ENCODE measurements at places on chromosomes 7 and 10. TPM values are rescaled to one million over a fixed set of nuclear protein-coding genes. Genes with fewer than 3 reads are reported as not detected.

The PCDH15 gene
- not detected for total RNA-seq

GRCh38 chr7:139886206-139886605 is 57.1 kb downstream of the TBXAS1 start:
- peaks cover 3% of the 10 kb centered on the region for H3K4me1 ChIP-seq
- peaks cover 7% of the 10 kb centered on the region for H3K36me3 ChIP-seq
- DNase-seq = no peak
- no peak overlapping the region for H3K4me3 ChIP-seq

The NRCAM gene
- not detected for total RNA-seq

DNA sequence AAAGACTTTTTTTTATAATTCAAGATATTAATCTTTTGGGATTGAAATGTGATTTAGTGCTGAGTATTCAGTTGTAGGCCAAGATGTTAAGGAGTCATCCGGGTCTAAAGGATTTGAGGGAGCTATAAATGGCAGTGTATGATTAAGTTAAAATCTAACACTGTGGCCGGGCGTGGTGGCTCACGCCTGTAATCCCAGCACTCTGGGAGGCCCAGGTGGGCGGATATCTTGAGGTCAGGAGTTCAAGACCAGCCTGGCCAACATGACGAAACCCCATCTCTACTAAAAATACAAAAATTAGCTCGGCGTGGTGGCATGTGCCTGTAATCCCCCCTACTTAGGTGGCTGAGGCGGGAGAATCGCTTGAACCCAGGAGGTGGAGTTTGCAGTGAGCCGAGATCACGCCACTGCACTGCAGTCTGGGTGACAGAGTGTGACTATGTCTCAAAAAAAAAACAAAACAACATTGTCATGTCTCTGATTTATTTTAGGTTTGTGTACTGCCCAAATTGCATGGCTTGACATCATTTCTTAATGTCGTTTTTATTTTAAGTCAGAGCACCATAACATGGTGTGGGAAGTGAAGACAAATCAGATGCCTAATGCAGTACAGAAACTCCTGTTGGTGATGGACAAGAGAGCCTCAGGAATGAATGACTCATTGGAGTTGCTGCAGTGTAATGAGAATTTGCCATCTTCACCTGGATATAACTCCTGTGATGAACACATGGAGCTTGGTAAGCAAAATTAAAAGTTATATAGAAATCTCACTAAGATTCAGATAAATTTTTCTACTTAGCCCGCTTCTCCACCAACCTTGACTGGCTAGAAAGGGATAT is 10.7 kb downstream of the HBP1 start:
- no peaks in the 10 kb centered on the region for H3K27me3 ChIP-seq

The TRPV5 gene
- total RNA-seq = not detected

DNA sequence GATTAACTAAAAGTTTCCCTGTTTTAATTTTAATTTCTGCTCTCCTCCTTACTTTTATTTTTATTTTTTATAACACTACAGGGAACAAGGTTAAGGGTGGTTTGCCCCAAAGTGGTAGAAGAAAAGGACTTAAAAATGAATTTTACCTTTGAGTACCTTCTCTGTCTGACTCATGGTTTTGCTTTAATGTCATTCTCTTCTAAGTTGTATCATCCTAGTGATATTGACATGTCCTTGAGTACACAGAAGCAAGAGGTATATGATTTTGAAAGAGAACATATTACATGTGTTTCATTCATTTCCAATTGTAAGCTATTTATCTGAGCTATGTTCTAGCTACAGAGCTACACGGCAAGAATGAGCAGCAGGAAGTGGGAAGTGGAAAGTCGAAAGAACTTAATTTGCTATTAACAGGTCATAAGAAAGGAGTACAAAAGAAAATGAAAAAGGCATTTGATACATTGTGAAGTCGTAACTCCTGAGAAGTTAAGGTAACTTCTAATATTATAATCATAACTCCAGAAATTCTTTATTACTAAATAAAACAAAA is 112.5 kb downstream of the SEMA3A start:
- no peak overlapping the region for H3K27ac ChIP-seq
- no peaks in the 10 kb centered on the region for H3K27me3 ChIP-seq
- DNase-seq = no peak
- H3K4me3 ChIP-seq = no peak overlapping the region
- H3K4me1 ChIP-seq = no peaks in the 10 kb centered on the region

DNA sequence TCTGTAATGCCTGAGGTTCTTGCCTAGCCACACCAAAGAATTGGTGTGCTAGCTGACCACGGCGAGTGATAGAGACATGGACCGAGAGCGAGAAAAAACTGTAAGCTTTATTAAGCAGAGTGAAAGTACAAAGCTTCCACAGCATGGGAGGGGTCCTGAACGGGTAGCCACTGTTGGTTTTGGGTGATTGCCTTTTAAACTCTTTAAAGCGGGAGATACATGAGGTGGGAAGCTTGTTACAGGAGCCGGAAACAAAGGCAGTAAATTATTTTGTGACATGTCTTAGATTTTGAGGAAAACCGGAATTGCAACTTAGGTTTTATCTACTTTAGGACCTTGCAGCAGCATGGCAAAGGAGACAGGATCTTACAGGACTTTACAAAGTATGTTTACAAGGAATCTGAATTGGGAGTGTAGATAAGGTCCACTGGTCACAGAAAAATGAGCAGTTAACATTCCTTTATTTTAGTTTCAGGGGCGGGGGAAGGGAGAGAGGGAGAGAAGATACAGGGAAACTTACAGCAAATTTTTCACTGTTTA is 252.7 kb upstream of the MBL2 start:
- no peaks in the 10 kb centered on the region for H3K4me1 ChIP-seq
- no peak for DNase-seq
- H3K36me3 ChIP-seq = no peaks in the 10 kb centered on the region
- H3K4me3 ChIP-seq = no peak overlapping the region
- H3K27ac ChIP-seq = no peak overlapping the region
- no peaks in the 10 kb centered on the region for H3K27me3 ChIP-seq

GRCh38 chr7:129356176-129356575 is 78.1 kb upstream of the STRIP2 start:
- H3K36me3 ChIP-seq = no peaks in the 10 kb centered on the region
- peaks cover 10% of the 10 kb centered on the region for H3K4me1 ChIP-seq
- no peak overlapping the region for H3K4me3 ChIP-seq

DNA sequence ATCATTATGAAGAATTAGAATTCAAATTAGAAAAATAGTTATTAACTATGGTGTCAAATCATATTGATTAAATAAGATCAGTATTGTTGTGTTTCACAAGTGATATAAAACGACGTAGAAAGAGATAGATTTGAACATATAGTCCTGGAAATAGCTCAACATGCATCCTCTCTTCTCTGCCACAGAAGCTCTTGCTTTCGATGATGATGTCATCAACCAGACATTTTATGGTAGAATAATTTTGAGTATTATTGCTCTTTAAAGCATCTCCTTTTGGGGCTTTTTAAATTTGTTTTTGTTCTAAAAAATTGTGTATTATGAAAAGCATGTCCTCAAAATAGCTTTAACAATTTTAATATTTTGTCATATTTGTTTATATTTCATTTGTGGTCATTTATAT is 95.0 kb downstream of the DGKB start:
- no peak overlapping the region for H3K4me3 ChIP-seq
- H3K36me3 ChIP-seq = no peaks in the 10 kb centered on the region

The IFIT1B gene
- not detected for total RNA-seq

DNA sequence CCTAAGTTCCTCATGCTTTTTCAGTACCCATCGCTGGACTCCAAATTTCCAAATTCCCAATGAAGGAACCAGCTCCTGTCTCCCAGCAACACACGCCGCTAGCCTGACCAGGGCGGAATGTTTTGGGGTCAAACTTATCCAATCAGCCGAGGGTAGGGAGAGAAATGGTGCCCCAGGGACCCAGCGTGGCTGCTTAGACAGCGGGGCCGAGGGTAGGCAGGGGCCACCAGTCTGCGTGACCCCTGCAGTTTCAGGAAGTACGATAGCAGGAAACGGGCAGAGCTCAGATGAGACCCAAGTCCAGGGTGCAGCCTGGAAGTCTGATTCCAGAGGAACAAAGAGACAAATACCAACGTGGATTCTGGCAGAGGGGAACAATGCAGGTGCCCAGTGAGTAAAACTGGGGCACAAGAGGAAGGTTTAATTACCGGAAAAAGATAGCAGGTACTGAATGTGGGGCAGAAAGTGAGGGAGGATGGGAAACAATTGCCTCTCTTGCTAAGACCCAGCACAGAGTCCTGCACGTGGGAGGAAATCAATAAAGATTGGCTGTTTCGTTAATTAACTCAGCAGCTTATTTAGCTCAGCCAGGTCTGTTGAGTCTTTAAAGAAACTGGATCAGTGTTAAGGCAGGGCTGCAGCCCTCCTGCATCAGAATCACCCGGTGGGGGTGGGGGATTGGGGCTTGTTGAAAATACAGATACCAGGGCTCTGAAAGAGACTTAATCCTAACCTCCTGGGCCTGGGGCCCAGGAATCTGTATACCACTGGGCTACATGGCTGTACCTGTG is 50.4 kb upstream of the NFE2L3 start:
- peaks cover 7% of the 10 kb centered on the region for H3K4me1 ChIP-seq
- no peak overlapping the region for H3K4me3 ChIP-seq
- no peaks in the 10 kb centered on the region for H3K36me3 ChIP-seq
- no peaks in the 10 kb centered on the region for H3K27me3 ChIP-seq
- peak overlapping the region; percentile 51 for H3K27ac ChIP-seq

The PRSS37 gene
- total RNA-seq = not detected

The SRGN gene
- total RNA-seq = 467 TPM

GRCh38 chr7:24102988-24103387 is 181.0 kb upstream of the NPY start:
- DNase-seq = no peak
- no peak overlapping the region for H3K27ac ChIP-seq
- H3K4me1 ChIP-seq = no peaks in the 10 kb centered on the region

DNA sequence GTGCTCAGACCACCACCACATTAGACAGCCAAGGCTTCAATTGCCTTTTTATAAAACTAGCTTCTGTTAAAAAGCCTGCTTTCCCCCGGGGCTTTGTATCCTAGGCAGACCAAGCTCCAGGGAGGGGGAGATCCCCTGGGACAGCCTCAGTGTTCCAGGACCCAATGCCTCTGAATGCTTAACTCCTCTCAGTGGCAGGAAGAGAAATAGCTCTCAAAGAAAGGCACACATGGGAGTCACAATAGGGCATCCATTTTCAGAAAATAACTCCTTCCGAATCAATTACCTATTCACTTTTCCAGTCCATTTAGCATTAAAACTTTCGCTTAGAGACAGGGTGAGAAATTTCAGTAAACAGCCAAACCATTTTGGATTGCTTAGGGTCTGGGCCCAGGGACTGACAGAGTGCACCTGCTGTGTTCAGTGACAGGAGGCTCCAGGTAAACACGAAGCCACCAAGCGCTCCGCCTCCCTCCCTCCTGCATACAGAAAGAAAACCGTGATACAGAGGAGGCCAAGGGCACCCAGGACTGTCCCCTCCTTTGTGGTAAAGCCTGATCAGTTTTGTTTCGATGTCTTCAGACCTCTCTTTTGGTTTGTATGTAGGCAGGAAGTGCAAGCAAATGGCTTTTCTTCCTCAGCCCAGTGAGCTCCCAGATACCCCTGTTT is 599.7 kb downstream of the KCNMA1 start:
- H3K4me3 ChIP-seq = no peak overlapping the region
- peak overlapping the region; percentile 63 for H3K27ac ChIP-seq
- peaks cover 8% of the 10 kb centered on the region for H3K4me1 ChIP-seq
- no peaks in the 10 kb centered on the region for H3K36me3 ChIP-seq

DNA sequence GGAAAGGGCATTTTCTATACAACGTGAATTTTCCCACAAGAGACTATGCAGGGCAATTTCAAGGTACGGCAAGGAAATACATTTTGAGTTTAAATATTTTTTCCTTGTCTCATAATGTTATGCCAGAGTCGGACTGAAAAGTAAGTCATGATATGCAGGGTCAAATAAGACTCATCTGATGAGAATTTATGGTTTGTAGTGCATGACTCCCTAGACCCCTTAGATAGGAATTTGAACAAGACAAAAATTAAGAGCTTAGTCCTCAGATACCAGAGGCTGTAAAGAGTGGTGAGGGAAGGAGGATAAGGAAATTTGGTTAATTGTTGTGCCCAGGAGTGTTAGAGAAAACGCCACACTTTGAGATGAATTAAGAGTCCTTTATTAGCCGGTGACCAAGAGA is 616.6 kb downstream of the XPNPEP1 start:
- H3K4me3 ChIP-seq = no peak overlapping the region
- no peak for DNase-seq
- no peaks in the 10 kb centered on the region for H3K27me3 ChIP-seq

DNA sequence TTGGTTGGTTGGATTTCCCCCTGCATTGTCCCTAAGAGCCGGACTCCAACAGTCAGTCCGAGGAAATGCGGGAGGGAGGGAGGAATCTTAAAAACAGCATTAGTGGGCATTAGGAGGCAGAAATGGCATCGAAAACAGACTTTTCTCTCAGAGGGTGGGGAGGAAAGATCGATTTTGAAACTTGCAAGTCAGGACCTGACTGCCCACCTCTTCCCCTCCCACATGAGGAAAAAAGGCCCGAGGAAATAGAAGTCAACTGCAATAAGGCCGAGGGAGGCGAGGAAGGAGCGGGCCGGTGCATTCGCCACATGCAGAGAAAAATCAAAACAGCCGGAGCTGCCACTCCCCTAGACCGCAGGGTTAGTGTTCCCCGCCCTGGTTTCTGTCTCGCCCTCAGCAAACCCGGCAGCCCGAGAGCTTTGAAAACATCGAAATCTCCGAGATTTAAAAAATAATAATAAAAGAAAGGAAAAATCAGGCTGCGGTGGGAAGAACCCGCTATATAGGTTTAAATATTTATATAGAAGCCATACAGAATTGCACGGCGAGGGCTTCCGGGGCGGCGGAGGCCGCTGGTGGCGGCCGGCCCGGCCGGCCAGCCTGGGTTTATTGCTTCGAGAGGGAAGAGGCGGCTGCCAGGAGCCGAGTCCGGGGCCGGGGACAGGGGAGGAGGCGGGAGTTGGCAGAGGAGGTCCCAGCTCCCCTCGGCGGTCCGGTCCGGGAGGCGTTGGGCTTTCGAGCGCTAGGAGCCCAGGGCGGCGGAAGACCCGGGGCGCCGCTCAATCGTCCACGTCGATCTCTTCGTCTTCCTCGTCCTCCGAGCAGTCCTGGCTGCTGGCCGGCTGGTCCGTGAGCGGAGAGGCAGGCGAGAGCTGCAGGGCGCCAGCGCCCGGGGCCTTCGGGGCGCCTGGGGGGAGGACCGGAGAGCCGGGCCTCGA is 2.5 kb downstream of the LBX1 start:
- peaks cover 43% of the 10 kb centered on the region for H3K4me1 ChIP-seq
- H3K4me3 ChIP-seq = peak overlapping the region; percentile 86
- H3K27ac ChIP-seq = peak overlapping the region; percentile 16
- no peak for DNase-seq

- H3K36me3 ChIP-seq = no peaks in the 10 kb centered on the region
- peaks cover 2% of the 10 kb centered on the region for H3K4me1 ChIP-seq
- H3K4me3 ChIP-seq = no peak overlapping the region
- no peak overlapping the region for H3K27ac ChIP-seq
- H3K27me3 ChIP-seq = peaks cover 78% of the 10 kb centered on the region
Observed at GRCh38 chr10:93815304-93816096, 57.8 kb downstream of the LGI1 start.

The DLX6 gene
- not detected for total RNA-seq
